CD4-positive, alpha-beta T cell (primary cell): ENCODE measurements at places on chromosomes 7 and 10.

- DNase-seq = no peak
- H3K4me3 ChIP-seq = no peak overlapping the region
- H3K27me3 ChIP-seq = no peaks in the 10 kb centered on the region
- no peak overlapping the region for H3K27ac ChIP-seq
- peaks cover 4% of the 10 kb centered on the region for H3K4me1 ChIP-seq
- H3K36me3 ChIP-seq = no peaks in the 10 kb centered on the region
Measured at GRCh38 chr7:137975768-137976167, 26.1 kb downstream of the CREB3L2 start.

- peak; percentile 49 for DNase-seq
- peaks cover 31% of the 10 kb centered on the region for H3K36me3 ChIP-seq
- peaks cover 18% of the 10 kb centered on the region for H3K27me3 ChIP-seq
- H3K4me3 ChIP-seq = peak overlapping the region; percentile 95
Measured at GRCh38 chr10:123154711-123155505, 706 bp downstream of the BUB3 start.

- H3K36me3 ChIP-seq = peaks cover 9% of the 10 kb centered on the region
- peak overlapping the region; percentile 96 for H3K4me3 ChIP-seq
- peak overlapping the region; percentile 83 for H3K27ac ChIP-seq
- peaks cover 68% of the 10 kb centered on the region for H3K4me1 ChIP-seq
Measured at GRCh38 chr7:45028138-45028919, 28.3 kb downstream of the CCM2 start.

GRCh38 chr7:86645676-86646276 is 2.1 kb downstream of the GRM3 start:
- no peak overlapping the region for H3K4me3 ChIP-seq
- H3K4me1 ChIP-seq = no peaks in the 10 kb centered on the region
- H3K27me3 ChIP-seq = peaks cover 14% of the 10 kb centered on the region
- H3K27ac ChIP-seq = no peak overlapping the region
- DNase-seq = no peak
- H3K36me3 ChIP-seq = no peaks in the 10 kb centered on the region

DNA sequence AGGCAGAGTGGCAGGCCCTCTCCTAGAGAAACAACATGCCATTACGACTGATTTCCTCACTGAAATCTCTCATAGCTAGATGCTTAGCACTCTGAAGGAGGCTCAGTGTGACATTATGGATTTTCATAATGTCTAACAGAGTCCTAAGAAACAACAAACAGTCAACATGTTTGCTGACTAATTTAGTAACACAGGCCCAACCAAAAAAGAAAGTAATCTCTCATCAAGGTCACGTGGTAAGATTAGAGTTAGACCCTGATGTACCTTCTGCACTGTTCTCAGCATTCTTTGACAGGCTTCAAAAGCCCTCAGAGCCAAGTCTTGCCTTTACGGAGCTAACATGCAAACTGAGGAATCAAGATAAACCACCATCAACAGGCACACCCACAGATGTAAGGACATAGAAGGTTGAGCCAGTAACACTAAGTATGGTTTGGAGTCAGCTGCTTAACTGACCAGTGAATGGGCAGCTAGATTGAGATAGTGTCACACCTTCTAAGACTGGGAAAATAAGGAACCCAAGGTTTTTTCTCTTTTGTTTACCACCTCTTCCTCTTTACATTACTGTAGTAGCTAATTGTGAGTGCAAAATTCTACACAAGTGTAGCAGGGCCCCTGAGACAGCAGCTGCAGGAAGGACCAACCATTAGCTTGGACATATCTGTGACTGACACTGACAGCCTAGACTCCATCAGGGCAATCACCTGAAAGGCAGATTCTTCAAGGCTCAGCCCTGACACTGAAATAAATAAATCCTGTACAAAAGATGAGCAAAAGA is 15.3 kb upstream of the KCNIP2 start:
- no peak overlapping the region for H3K4me3 ChIP-seq
- H3K27me3 ChIP-seq = no peaks in the 10 kb centered on the region
- no peak overlapping the region for H3K27ac ChIP-seq
- DNase-seq = no peak
- peaks cover 3% of the 10 kb centered on the region for H3K4me1 ChIP-seq
- no peaks in the 10 kb centered on the region for H3K36me3 ChIP-seq

GRCh38 chr7:29864656-29865055 is 58.3 kb downstream of the WIPF3 start:
- H3K36me3 ChIP-seq = no peaks in the 10 kb centered on the region
- H3K4me1 ChIP-seq = no peaks in the 10 kb centered on the region
- DNase-seq = no peak
- no peak overlapping the region for H3K27ac ChIP-seq
- no peak overlapping the region for H3K4me3 ChIP-seq
- peaks cover 2% of the 10 kb centered on the region for H3K27me3 ChIP-seq

DNA sequence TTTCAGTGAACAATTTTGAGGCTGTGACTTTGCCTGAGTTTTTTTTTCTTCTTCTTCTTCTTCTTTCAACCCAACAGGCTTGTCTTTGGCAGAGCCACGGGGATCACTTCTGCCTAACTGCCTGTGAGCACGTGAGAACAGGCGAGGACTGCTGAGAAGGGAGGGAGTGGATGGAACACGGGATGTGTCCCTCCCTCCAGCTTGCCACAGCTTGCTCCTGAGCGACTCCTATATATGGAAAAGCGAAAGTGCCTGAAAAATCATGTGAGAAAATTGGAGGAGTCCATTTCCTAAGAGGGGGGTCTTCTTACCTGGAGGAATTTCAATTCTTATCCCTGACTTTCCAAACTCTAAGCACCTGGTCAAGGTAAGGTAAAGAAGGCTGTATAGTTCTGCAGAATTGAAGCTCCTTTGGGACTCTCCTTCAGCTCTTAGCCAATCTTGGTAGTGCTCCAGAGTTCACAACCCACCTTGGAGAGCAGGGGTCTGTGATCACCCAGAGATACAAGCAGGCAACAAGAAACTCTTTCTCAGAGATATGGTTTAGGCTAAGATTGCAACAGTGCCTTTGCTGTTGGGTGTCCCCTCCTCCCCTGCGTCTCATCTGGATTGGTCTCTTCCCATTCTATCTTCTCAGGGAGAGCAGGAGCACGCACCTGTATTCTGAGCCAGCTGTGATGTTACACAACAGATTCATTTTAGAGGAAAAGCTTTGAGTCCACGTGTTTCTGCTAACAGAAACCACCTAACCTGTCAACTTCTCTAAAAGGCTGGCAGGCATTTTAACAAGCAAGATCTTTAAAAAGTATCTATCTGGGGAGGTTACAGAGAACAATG is at the start of gene MAT1A:
MAT1A (minus strand) TSS at position 208 of the 837 bp plus-strand sequence. CDS start 235 bp downstream, outside the sequence.
- no peaks in the 10 kb centered on the region for H3K4me1 ChIP-seq
- no peaks in the 10 kb centered on the region for H3K36me3 ChIP-seq

GRCh38 chr7:108719631-108720030 is 150.0 kb downstream of the DNAJB9 start:
- H3K36me3 ChIP-seq = no peaks in the 10 kb centered on the region
- no peak overlapping the region for H3K27ac ChIP-seq
- no peak for DNase-seq
- no peaks in the 10 kb centered on the region for H3K27me3 ChIP-seq
- no peaks in the 10 kb centered on the region for H3K4me1 ChIP-seq

DNA sequence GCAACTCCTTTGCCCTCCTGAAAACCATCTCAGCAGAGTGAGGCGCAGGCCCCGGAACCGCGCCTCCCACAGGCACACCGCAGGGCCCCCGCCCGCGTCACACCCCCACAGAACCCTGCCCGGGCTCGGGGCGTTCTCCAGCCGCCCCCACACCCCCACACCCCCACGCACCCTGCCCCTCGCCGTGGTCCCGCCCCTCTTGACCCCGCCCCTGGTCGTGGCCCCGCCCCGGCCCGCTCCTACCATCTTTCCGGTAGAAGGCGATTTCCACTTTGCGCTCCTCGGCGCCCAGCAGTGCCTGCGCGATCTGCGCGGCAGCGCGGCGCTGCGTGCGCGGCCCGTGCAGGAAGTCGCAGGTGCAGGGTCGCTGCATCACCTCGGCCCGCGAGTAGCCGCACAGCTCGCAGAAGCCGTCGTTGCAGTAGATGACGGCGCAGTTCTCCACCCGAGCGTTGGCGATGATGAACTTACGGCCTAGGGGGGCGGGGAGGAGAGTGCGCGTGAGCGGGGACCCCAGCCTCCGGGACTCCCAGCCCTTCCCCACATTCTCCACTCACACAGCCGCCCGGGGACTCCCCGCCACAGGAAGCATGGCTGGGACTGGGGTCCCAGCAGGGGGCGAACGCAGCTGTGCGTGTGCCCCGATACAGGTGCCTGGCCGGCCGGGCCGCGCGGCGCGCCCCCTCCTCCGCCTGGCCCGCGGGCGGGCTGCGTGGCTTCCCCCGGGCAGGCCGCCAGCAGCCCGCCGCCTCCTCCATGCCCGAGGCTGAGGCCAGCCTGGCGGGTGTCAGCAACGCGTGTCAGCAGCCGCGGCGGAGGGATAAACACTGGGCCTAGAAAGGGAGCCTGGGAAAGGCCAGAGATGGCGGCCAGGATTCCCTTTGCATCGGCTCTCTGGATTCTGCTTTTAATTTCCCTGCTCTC is 3.4 kb downstream of the KCNH2 start:
- DNase-seq = peak; percentile 76
- peaks cover 30% of the 10 kb centered on the region for H3K27me3 ChIP-seq
- peaks cover 64% of the 10 kb centered on the region for H3K4me1 ChIP-seq
- peak overlapping the region; percentile 65 for H3K4me3 ChIP-seq
- H3K27ac ChIP-seq = peak overlapping the region; percentile 62

DNA sequence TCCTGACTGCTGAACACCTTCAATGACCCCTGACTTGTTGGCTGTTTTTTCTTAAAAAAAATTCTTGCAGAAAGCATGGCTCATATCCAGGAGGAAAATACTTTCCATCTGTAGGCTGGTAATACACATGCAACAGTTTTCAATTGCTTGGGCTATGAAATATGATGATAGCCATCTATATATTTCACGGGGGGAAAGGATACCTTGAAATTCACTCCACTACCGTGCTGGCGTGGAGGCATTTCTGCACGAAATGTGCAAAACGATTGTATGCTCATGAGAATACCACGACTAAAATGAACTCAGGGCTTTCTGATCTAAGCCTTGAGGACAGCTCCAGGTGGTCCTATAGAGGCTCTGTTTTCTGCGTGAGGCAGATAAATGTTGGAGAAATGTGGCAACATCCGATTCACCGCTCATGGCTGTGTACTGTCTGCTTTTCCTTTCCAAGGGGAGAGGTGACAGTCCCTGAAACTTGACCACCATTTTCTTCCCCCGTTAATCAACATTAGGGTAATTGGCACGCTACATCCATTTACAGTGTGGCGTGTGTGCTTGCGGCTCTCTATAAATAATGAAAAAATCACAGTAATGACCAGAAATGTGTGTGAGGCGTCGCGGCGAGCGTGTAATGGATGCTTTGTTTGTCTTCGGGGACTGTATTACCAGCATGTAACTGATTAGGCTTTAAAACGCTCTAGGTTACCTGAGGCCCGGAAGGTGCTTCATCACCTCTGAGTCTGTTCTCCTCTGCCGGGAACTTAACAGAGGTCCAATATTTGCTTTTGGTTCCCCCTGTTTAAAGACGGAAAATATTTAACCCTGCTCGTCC is 12.8 kb upstream of the CARD11 start:
- H3K36me3 ChIP-seq = no peaks in the 10 kb centered on the region
- H3K4me3 ChIP-seq = no peak overlapping the region
- DNase-seq = no peak
- H3K4me1 ChIP-seq = no peaks in the 10 kb centered on the region
- H3K27ac ChIP-seq = no peak overlapping the region
- H3K27me3 ChIP-seq = no peaks in the 10 kb centered on the region

DNA sequence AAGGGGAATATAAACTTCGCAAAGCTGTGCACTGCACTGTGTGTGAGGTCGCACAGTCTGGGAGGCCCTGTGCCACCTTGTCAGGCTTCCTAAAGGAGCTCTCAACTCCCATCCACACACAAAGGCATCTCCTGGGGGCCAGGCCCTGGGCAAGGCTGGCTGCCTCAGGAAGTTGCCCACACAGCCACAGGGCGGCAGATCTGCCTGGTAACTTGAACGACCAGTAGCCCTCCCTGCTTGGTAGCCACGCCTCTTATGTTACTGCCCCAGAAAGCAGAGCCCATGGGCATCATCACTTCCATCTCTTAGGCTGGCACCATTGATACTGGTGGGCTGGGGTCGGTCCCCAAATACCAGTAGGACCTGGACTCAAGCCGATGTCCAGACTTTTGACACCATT is 82.8 kb downstream of the HECW1 start:
- H3K4me3 ChIP-seq = no peak overlapping the region
- DNase-seq = no peak
- no peak overlapping the region for H3K27ac ChIP-seq
- no peaks in the 10 kb centered on the region for H3K36me3 ChIP-seq
- H3K4me1 ChIP-seq = no peaks in the 10 kb centered on the region

DNA sequence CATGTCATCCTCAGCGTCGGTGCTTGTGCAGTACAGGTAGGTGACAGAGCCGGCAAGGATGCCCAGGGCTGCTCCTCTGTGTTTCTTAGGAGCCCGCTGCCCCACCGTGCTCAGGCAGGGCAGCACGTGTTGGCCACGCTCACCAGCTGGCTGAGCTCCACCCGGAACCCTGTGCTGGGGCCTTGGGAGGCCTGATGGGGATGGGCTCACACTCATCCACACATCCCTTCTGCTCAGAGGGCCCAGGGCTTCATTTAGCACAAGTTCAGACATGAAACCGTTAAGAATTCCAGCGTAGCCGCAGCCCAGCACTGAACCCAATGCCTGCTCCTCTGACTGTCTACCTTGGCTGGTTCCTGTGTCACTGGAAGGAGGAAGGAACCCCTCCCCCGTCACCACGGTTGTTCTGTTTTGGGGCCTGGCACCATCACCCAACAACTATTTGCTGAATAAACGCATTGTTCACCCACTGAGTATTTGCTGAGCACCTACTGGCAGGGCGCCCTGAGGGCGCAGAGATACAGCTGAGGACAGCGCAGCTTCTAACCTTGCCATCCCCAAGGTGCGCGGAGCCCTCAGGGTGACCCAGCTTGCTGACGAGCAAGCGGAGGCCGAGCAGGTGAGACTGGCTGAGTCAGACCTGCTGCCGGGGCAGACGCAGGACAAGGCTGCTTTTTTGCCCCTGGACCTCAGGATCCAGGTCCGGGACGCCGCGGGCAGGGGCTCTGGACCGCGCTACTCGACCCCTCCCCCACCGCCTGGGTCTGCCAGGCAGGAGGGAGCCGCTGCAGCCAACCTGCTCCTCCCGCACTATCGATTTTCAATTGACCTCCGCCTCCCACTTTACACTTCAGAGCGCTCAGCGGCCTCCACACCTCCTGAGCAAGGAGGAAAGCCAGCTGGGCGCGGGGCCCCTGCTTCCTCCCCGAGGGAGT is 50.6 kb upstream of the RET start:
- H3K36me3 ChIP-seq = no peaks in the 10 kb centered on the region
- no peaks in the 10 kb centered on the region for H3K4me1 ChIP-seq
- H3K4me3 ChIP-seq = no peak overlapping the region
- H3K27ac ChIP-seq = no peak overlapping the region
- peaks cover under 1% of the 10 kb centered on the region for H3K27me3 ChIP-seq

GRCh38 chr10:28713626-28714352 is 36.5 kb downstream of the BAMBI start:
- DNase-seq = no peak
- H3K4me3 ChIP-seq = no peak overlapping the region
- no peaks in the 10 kb centered on the region for H3K27me3 ChIP-seq
- H3K36me3 ChIP-seq = no peaks in the 10 kb centered on the region
- no peak overlapping the region for H3K27ac ChIP-seq
